ENCODE measurements at places on chromosomes 1 and 21.

GRCh38 chr1:55316502-55316901, 101.3 kb upstream of the USP24 start:
- DNase-seq, result no peak

DNA sequence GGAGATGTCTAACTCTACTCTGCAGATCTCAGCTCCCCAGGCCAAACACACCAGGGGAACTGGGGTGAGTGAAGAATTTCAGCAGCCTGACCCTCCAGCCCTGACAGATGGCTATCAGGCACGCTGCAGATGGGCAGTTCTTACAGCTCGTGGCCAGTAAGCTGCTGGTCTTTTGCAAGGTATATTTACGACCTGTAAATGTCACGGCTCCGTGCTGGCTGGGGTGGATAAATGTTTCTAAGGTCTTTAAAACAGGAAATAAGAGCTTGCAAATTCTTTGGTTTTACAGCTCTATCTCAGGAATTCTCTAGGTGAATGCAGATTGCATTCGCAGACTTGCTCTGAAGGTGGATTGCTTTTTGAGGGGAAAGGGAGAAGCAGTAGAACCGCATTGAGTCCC, 10.1 kb downstream of the DOP1B start:
- no peak for DNase-seq

GRCh38 chr1:240965581-240966091, 353.7 kb upstream of the GREM2 start:
- DNase-seq, result no peak

DNA sequence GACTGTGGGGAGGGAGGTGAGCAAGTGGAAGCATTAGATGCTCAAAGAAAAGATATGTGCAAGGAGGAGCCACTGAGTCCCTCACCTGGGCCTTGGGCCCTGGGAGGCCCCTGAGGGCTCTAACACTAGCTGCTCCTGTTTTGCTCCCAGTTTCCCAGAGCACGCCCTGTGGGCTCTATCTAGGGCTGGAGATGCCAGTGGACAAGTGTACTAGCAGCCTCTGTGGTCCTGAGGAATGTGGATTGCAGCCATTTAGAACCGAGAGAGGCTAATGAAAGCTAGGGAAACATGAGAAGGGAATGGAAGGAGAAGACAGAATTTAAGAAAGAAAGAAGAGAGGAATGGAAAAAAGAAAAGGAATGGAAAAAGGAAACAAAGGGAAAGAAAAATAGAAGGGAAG, 10.0 kb upstream of the TBX15 start:
- no peak for DNase-seq

- DNase-seq, result no peak
Measured at GRCh38 chr1:65918564-65918963, 125.9 kb downstream of the PDE4B start.

DNA sequence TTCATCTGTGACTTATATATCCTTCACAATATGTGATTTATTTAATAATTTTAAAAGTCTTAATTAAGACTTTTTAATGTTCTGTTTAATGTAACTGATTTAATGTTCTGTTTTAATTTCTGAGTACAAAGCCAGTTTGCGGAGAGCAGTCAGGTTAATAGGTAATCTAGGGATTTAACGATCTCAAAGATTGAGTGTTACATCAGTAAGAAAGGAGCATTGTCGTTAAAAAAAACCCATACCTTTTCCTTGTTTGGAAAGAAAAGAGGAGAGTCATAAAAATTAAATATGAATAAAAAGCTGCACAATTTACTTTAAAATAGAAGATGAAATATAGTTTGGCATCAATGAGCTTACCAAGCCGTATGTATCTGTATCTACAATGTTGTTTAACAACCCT, 621.4 kb downstream of the KIF26B start:
- DNase-seq, result no peak

DNA sequence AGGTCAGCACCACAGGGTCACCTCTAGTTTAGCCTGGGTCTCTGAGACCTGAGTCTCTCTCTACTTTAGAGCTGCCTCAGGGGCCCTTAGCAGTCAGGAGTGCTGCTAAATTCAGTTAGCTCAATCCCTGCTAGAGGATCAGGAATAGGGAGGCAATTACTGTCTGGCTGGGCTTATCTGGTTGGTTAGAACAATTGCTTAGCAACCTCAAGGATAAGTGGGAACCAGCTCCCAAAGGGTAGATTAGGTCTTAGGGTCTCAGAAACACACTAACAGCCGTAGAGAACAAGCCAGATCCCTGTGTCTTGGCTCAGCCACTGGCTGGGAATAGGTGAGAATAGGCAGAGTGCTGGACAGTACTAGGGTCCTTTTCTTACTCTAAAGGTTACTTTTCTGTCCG, 7.7 kb downstream of the PM20D1 start:
- no peak for DNase-seq

DNA sequence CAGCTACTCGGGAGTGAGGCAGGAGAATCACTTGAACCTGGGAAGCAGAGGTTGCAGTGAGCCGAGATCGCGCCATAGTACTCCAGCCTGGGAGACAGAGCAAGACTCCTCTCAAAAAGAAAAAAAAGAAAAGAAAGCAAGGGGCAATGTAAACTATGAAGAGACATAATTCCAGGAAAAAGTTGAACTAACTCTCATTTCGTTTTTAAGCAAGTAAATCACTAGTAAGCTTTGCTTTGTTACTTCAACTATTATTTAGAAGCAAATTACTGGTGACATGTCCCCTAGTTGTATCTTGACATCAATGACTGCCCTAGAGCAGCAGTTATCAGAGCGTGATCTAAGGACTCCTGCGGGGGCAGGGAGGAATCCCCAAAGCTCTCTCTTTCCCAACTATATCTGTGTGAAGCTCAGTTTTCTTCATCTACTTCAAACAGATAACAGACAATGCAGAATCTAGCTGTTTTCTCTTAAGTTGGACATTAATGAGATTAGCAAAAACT, 18.7 kb downstream of the CLSTN1 start:
- no peak for DNase-seq

- DNase-seq, result no peak
Measured at GRCh38 chr1:7669559-7670311, 101.4 kb upstream of the VAMP3 start.

DNA sequence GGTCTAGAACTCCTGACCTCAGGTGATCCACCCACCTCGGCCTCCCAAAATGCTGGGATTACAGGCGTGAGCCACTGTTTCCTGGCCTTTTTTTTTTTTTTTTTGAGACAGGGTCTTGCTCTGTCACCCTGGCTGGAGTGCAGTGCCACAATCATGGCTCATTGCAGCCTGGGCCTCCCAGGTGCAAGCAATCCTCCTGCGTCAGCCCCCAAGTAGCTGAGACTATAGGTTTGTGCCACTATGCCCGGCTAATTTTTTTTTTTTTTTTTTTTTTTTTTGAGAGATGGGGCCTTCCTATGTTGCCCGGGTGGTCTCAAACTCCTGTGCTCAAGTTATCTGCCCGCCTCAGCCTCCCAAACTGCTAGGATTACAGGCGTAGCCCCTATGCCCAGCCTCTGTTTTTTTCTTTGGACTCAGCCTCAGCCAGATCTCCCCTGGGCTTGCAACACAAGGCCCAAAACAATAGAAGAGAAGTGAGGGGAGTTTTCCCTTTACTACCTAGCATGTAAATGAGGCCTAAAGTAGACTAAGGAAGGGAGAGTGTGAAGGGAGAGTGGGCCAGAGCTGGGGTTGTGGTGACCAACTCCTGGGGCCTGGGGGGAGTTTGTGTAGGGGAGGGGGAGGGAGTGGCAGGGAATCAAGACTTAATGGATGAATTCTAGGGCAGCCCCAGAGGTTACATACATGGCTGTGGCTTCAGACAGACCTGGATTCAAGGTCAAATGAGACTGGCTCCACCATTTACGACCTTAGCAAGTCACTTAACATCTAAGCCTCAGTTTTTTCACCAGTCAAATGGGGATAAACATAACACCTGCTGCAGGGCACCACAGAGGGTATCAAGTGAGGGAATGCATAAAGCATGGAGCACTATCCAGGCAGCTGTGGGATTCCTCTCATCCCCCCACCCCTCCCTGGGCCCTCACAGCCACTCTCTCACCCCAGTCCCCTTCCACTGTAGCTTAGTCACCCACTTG, 1.6 kb upstream of the CD52 start:
- DNase-seq, result no peak

- no peak for DNase-seq
Measured at GRCh38 chr1:217311766-217312165, 319.1 kb downstream of the GPATCH2 start.

- DNase-seq, result no peak
Measured at GRCh38 chr1:94609619-94610018, 68.1 kb upstream of the F3 start.

DNA sequence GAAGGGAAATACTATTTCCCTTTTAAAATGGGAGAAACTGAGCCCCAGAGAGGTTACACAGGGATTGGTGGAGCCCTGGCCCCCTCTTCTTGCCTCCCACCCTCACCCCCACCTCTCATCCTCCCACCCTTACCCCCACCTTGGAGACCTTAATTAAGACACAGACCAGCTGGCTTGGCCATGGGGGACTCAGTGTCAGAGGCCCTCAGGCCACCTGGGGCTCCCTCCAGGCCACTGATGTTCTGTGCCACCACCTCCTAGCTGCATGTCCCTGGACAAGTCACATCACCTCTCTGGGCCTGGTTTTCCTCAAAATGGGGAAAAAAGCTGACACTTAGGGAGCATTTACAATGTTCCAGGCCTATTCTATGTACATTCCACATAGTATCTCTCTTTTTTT, 51.5 kb downstream of the SDC3 start:
- DNase-seq, result no peak

- no peak for DNase-seq
Measured at GRCh38 chr1:117093870-117094621, 27.5 kb downstream of the TRIM45 start.

DNA sequence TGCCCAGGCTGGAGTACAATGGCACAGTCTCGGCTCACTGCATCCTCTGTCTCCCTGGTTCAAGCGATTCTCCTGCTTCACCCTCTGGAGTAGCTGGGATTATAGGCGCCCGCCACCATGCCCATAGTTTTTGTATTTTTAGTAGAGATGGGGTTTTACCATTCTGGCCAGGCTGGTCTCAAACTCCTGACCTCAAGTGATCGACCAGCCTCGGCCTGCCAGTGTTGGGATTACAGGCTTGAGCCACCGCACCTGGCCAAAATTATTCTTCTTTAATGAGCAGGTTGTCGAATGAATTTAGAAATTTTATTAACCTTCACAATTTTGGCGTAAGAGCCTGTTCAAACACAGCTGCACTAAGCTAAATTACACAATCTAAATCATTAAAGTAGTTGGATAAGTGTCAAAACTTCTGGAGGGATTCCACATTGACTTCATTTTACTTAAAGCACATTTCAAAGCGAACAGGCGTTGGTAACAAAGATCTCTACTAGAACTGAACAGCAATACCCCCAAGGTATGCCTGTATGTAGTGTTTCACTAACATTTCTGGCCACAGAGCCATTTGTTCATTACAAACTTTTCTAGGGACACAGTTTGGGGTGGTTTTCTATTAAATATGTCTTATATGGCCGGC, 5.2 kb upstream of the CTH start:
- no peak for DNase-seq

DNA sequence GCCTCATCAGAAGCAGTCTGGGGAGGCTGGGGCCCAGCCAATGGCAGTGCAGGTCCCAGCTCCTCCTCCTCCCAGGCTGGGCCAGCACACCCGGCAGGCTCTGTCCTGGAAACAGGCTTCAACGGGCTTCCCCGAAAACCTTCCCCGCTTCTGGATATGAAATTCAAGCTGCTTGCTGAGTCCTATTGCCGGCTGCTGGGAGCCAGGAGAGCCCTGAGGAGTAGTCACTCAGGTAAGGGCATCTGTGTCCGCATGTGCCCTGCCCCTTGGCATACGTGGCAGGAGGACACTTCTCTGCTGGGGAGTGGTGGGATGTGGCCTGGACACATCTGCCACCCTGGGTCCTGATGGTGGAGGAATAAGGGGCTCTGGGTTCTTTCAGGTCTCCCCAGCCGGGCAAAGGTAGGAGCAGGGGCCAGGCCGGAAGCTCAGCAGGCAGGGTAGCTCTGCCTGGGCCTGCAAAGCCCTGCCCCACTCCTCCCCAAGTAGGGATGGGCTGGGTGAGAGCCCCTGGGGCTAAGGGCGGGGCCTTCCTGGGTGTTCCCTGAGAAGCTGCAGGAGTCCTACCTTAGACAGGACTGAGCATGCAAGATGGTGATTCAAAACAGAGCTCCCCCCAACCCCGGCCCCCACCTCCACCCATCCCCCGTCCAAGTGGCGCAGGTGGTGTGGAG, at the start of gene GJB5:
Gene GJB5, plus strand, starts transcription at position 84 of the 674 bp plus-strand sequence. CDS start 2,284 bp downstream, outside the sequence.
- DNase-seq, result no peak

GRCh38 chr1:180486092-180486491, 16.3 kb downstream of the ACBD6 start:
- no peak for DNase-seq

GRCh38 chr1:67713057-67713846, 28.3 kb downstream of the GADD45A start:
- DNase-seq, result no peak

GRCh38 chr1:232554409-232554808, 75.5 kb downstream of the SIPA1L2 start:
- no peak for DNase-seq

DNA sequence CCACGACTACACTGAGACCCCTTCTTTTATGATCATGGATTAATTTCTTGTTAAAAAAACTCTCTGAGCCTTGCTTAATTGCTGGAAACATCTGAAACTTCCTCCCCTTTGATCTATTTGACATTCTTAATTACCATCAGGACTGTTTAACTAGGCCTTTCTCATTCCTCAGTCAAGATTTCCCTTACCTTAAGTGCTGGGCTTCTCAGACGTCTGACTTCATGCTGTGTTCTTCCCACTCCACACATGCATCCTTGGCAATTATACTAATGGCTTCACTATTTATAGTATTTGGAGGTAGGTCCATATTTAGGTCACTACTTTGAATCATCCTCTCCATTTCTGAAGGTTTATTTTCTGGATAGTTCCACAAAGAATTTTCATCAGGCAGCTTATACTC, 341.3 kb upstream of the TMPRSS15 start:
- no peak for DNase-seq

GRCh38 chr1:206496131-206496793, 11.1 kb upstream of the RASSF5 start:
- DNase-seq, result no peak

- DNase-seq, result no peak
Measured at GRCh38 chr21:45578811-45579381, 36.7 kb upstream of the SLC19A1 start.

GRCh38 chr21:14080040-14080763, 130.6 kb downstream of the LIPI start:
- DNase-seq, result no peak
